ENCODE measurements at places on chromosomes 12 and 14.

DNA sequence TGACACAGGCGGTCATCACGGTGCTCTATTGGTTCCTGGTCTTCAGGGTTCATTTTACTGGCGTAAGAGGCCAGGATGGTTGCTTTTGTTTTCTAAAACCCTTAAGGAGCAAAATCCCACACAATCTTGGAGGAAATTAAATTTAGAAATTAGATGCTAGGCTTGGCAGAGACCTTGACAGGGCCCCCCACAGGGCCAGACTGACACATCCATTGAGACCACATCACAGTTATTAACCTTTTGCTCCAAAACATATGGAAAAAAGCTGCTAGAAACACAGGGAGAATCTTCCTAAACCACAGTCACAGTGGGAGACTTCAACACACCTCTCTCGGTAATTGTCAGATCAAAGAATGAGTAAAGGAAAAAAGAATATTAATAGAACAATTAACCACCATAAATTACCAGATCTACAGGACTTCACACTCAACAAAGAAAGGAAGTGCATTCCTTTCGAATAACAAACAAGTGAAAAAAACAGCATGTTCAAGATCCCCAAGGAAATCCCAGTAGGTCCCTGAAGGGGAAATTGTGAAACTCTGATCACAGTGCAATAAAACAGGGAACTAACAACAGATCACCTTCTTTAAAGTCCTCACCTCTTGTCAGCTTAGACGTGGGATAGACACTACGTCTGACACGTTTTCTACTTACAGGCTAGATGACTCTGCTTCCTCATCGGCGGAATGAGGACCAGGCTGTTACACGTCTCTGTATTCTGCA, 40.2 kb upstream of the TMEM179 start:
- no peak for DNase-seq
- no peak overlapping the region for H3K27ac ChIP-seq
- H3K27me3 ChIP-seq: 0 out of 2 replicates have a peak, but pooled peaks cover 4% of the 10 kb centered on the region
- no peaks in the 10 kb centered on the region for H3K36me3 ChIP-seq
- no peak overlapping the region for H3K4me3 ChIP-seq
- no peaks in the 10 kb centered on the region for H3K4me1 ChIP-seq

GRCh38 chr14:58280954-58281787, 17.2 kb upstream of the ARID4A start:
- peak; percentile 49 for DNase-seq
- peaks cover 87% of the 10 kb centered on the region for H3K36me3 ChIP-seq
- H3K27ac ChIP-seq: no peak overlapping the region
- H3K27me3 ChIP-seq: no peaks in the 10 kb centered on the region
- H3K4me1 ChIP-seq: no peaks in the 10 kb centered on the region

DNA sequence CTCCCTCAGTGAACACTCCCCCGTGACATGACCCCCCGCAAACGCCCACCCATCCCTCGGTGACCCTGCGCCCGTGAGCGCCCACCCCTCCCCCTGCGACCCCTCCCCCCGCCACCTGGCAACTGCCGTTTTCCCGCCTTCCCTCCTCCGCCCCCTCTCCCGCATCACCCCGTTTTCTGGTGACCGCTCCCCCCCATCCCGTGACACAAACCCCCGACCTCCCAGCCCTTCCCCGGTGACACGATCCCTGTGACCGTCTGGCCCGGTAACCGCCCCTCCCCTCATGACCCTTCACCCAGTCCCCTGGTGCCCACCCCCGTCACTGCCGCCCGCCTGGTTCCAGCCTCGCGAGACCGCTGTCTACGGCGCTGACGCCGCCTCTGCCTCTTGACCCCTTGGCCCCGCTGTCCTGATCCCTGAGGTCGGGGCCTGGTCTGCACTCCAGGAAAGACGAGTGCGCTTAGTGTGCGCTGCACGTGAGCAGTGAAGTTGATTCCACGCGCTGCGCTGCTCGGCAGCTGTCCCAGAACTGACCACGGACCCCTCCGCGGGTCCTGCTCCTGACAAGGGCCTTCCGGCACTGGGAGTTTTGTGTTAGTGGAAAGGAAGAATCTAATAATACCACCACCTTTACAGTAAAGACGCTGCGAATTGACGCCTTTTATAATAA, 59.4 kb downstream of the DDX51 start:
- peak overlapping the region; percentile 81 for H3K4me3 ChIP-seq
- peaks cover 19% of the 10 kb centered on the region for H3K4me1 ChIP-seq
- H3K27me3 ChIP-seq: no peaks in the 10 kb centered on the region
- peak; percentile 51 for DNase-seq

- no peak overlapping the region for H3K4me3 ChIP-seq
- no peak overlapping the region for H3K27ac ChIP-seq
- H3K4me1 ChIP-seq: no peaks in the 10 kb centered on the region
- H3K36me3 ChIP-seq: no peaks in the 10 kb centered on the region
- no peak for DNase-seq
These were observed 117.9 kb upstream of the SFSWAP start for GRCh38 chr12:131592972-131593371.

- H3K27ac ChIP-seq: peak overlapping the region; percentile 53
- no peaks in the 10 kb centered on the region for H3K36me3 ChIP-seq
These were observed 26.8 kb downstream of the PLBD1 start for GRCh38 chr12:14540801-14541462.

DNA sequence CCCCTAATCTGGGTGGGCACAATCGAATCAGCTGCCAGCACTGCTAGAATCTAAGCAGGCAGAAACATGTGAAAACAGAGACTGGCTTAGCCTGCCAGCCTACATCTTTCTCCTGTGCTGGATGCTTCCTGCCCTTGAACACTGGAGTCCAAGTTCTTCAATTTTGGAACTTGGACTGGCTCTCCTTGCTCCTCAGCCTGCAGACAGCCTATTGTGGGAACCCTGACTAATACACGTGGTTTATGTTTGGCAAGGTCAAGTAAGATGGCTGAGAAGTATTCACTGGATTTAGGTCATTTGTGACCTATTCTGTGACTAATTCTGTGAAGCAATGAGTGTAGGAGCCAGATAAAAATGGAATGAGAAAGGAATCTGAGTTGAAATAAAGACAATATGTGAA, 11.0 kb downstream of the GPR135 start:
- peak; percentile 94 for DNase-seq
- H3K36me3 ChIP-seq: 0 out of 2 replicates have a peak, but pooled peaks cover 13% of the 10 kb centered on the region
- peaks cover 10% of the 10 kb centered on the region for H3K4me1 ChIP-seq
- peak overlapping the region; percentile 44 for H3K27ac ChIP-seq
- H3K27me3 ChIP-seq: no peaks in the 10 kb centered on the region

GRCh38 chr12:97481428-97481827, 18.8 kb downstream of the RMST start:
- H3K27ac ChIP-seq: no peak overlapping the region
- no peaks in the 10 kb centered on the region for H3K4me1 ChIP-seq
- H3K27me3 ChIP-seq: peaks cover 74% of the 10 kb centered on the region
- no peak for DNase-seq

- peaks cover 86% of the 10 kb centered on the region for H3K27me3 ChIP-seq
- H3K4me1 ChIP-seq: no peaks in the 10 kb centered on the region
- H3K4me3 ChIP-seq: no peak overlapping the region
- no peaks in the 10 kb centered on the region for H3K36me3 ChIP-seq
- no peak overlapping the region for H3K27ac ChIP-seq
- no peak for DNase-seq
These were observed 231.6 kb downstream of the CACNA1C start for GRCh38 chr12:2284321-2284813.

DNA sequence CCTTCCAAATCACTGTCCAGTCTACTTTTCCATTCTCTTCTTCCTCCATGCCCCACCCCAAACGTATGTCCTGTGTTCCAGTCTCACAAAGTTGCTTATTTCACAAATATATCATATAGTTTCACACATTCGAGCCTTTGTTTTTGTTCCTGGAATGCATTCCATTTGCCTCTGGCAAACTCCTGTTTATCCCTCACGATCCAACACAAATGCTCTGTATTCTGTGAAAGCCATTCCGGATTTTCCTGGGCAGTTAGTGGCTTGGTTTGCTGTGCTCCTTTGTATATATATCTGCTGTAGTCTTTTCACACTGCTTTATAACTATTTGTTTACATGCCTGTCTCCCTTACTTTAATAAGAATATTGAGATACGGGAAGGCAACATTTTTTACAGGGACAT, 9.0 kb downstream of the RIC8B start:
- no peak overlapping the region for H3K27ac ChIP-seq
- H3K36me3 ChIP-seq: peaks cover 4% of the 10 kb centered on the region
- H3K27me3 ChIP-seq: no peaks in the 10 kb centered on the region
- DNase-seq: no peak
- peaks cover 14% of the 10 kb centered on the region for H3K4me1 ChIP-seq
- H3K4me3 ChIP-seq: no peak overlapping the region

DNA sequence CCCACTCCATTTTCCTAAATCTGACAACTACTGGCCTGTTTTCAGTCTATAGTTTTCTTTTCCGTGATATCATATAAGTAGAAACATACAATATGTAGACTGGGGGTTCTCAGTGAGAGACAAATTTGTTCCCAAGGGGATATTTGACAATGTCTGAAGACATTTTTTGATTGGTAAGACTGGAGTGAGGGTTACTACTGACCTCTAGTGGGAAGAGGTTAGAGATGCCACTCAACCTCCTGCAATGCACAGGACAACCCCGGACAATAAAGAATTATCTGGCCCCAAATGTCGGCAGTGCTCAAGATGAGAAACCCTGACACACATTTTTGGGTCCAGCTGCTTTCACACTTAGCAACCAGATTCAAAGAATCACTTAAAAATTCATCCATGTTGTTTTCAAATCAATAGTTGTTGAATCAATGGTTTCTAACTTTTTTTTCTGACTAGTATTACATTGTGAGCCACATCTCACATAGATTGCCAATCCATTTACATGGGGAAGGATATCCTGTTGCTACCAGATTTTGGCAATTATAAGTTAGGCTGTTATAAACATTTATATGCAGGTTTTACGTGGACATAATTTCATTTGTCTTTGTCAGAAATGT, 307.1 kb downstream of the RPL10L start:
- no peaks in the 10 kb centered on the region for H3K36me3 ChIP-seq
- DNase-seq: peak; percentile 64

DNA sequence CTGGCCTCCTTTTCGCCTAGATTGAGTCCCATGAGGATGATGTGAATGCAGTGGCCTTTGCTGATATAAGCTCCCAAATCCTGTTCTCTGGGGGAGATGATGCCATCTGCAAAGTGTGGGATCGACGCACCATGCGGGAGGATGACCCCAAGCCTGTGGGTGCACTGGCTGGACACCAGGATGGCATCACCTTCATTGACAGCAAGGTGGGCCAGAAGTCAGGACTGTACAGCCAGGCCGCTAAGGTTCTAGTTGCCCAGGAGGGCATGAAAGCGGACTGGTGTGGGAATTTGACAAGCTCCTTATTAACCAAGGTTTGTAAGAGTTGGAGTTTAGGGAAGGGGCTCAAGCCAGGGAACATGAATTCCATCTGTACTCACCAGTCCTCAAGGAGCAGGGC, 4.9 kb upstream of the NRL start:
- H3K27ac ChIP-seq: no peak overlapping the region
- H3K27me3 ChIP-seq: no peaks in the 10 kb centered on the region
- no peak overlapping the region for H3K4me3 ChIP-seq
- peaks cover 13% of the 10 kb centered on the region for H3K4me1 ChIP-seq

GRCh38 chr14:92385561-92385960, 62.6 kb downstream of the SLC24A4 start:
- H3K27me3 ChIP-seq: no peaks in the 10 kb centered on the region
- no peak for DNase-seq
- H3K4me1 ChIP-seq: peaks cover 5% of the 10 kb centered on the region

- peaks cover 66% of the 10 kb centered on the region for H3K36me3 ChIP-seq
- H3K27me3 ChIP-seq: no peaks in the 10 kb centered on the region
- no peak overlapping the region for H3K4me3 ChIP-seq
- H3K4me1 ChIP-seq: peaks cover 17% of the 10 kb centered on the region
These were observed 6.5 kb upstream of the VTI1B start for GRCh38 chr14:67680941-67681340.

Measured in PC-3 (cell line).